Activated CD4-positive, alpha-beta memory T cell treated with anti-CD3 and anti-CD28 coated beads for 36 hours (primary cell): ENCODE measurements at places on chromosomes 6 and 20. TPM values are rescaled to one million over a fixed set of nuclear protein-coding genes. Genes with fewer than 3 reads are reported as not detected.

- DNase-seq, result no peak
These were observed 296.0 kb downstream of the CDH4 start for GRCh38 chr20:61548069-61548468.

C20orf204 gene
- total RNA-seq, result 3.1 TPM

- DNase-seq, result no peak
These were observed 620.1 kb downstream of the COL12A1 start for GRCh38 chr6:74585753-74586152.

DNA sequence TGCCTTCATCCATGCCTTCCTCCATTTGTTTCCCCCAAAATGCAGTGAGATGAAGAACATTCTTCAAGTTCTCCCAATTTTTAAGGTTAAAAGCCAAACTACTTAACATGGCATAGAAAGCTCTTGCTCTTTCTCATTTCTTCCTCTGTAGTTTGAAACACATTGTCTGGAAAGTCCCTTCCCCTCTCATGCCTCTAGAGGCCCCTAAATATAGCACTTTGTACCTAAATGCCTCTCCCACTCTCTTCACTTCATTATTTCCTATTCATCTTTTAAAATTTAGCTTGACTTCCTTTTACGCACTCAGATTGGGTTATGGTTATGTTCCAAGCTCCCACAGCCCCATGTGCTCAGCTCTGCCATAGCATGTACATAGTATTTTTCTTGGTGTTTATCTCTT lies 389.3 kb downstream of the HDGFL1 start:
- no peak for DNase-seq

GRCh38 chr6:165220045-165220444 lies 89.4 kb downstream of the C6orf118 start:
- DNase-seq, result no peak
